Natural killer cell (primary cell): ENCODE measurements at places on chromosomes 16 and 17. TPM values are rescaled to one million over a fixed set of nuclear protein-coding genes. Genes with fewer than 3 reads are reported as not detected.

DNA sequence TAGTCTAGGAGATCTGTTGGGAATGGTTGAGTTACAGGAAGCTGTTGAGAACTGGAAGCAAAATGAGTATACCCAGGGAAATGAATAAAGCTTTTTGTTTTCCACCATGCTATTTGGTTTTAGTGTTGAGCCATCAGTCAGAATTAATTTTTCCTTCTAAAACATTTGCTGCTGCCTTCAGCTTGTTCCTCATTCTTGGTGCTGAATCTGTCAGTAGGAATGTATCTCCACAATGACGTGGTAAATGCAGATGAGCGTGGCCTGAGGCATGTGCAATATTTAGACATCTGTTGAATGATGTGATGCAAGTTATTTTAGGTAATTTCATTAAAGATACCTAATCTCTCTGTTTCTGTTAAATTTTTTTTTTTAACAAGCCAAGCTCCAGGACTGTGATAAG lies 10.9 kb downstream of the HAPSTR1 start:
- no peak for DNase-seq

DNA sequence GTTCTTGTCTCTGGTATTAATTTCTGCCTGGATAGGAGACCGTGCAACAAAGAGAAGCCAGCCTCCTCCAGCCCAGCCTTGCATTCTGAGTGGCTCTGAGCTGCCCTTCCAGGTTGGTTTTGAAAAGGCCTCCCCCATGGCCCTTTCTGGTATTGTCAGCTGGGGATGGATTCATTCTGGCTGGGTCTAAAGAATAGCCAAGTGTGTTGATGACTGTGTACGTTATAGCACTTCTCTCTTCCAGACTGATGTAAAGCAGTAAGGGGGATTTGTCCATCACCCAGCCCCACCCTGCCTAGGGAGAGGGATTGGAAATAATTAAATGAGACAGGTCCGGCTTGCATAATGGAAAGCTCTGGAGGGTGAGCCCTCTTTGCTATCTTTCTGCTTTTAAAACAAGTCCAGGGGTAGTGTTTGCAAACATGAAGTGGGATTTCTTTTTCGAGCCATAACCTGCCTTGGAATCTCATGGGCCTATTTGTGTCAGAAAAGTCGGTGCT lies 146.4 kb downstream of the MSI2 start:
- DNase-seq = no peak

- DNase-seq = no peak
Observed at GRCh38 chr16:84547546-84548061, 43.1 kb upstream of the MEAK7 start.

- no peak for DNase-seq
Observed at GRCh38 chr16:80063031-80063712, 462.6 kb upstream of the MAF start.

DNA sequence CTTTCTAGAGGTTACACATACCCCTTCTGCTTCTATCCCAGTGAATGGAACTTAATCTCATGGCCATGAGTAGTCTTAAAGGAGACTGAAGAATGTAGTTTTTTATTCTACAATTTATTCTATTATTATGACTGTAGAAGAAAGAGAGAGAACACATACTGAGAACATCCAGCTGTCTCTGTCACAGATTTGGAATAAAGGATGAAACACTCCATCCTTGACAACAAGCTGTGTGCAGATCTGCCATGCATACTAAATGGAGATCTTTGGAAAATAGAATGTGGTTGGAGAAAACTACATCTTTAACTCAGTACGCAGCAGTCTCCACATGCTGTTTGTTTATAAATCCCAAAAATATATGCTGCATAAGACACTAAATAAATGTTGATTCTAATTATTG lies 54.1 kb upstream of the NUDT7 start:
- no peak for DNase-seq

GRCh38 chr17:50130559-50131305 lies 772 bp upstream of the SAMD14 start:
- DNase-seq = no peak

- DNase-seq = no peak
Observed at GRCh38 chr17:9256751-9257629, 235.7 kb downstream of the NTN1 start.

DNA sequence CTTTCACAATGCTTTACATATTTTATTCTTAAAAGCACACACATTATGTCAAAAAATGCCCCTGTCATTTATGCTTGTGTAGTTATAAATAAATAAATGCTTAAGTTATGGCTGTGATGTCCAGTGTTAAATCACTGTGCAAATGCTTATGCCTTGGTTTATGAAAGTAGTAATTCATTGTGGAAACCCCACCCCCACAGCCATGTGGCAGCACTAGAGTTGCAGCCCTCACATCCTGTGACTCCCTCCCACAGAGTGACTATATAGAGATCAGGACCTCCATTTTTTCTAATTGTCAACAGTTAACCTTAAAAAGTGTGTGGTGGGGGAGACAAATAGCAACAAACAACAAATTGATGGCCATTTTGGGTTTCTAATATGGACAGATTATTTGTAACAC lies 2.4 kb downstream of the SKAP1 start:
- DNase-seq = peak; percentile 47

DNA sequence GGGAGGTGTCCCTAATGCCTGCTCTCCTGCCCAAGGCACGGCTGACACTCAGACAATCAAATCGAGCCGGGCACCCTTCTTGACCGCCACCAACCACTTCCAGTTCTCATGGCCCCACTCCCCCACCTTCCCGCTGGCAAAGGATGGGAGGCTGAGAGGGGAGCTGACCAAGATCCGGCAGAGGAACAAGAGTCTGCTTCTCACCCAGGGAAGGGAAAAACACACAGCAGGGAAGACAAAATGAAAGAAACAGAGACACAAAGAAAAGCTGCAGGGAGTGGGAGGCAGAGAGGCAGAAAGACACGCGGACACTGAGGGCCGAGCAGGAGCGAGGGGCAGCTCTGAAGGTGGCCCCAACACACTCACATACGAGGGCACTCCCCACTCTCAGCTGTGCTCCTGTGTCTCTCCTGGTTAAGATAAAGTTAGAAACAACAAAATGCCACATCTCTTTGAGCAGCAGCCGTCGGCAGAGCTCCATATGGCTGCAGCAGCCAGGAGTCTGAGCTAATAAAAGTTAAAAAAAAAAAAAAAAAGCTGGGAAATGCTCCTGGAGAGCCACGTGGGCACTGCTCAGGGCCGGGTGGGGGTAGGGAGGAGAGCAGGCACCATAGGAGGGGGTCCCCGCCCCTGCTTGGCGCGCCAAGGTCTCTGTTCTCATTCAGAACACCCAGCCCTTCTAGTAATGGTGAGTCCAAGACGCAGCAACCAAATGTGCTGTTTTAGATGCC lies 7.4 kb downstream of the LRRC75A start:
- no peak for DNase-seq

GRCh38 chr17:14575471-14575953 lies 274.6 kb downstream of the HS3ST3B1 start:
- no peak for DNase-seq

- no peak for DNase-seq
Observed at GRCh38 chr17:77709594-77709993, 248.9 kb upstream of the TNRC6C start.

DNA sequence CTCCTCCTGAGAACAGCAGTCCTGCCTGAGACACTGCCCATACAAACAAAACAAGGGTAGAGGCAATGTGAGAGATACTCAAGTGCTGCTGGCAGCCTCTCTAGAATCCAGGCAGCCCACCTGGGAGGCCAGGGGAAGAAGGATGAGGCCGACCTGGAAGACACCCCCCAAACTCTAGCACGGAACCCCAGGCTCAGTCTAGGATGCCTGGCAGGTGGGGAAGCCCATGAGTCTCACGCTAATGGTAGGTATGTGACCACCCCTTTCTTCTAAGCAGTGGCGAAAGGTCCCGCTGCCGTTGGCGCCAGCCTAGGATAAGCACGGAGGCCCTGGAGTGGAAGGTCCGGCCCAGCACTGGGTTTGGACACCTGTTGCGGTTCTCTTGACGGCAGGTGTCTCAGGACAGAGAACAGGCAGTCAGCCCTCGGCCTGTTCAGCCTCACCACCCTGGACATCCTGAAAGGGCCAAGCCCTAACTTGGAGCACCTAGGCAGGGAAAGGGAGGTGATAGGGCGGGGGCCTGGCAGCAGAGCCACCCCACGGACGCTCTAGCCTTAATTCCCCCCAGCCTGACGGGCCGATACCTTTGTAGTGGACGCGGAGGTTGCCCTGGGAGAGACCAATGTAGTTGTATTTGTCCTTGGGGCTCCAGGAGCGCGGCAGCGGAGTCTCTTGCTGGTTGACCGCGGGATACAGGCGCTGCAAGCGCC lies 487 bp downstream of the RANBP10 start:
- no peak for DNase-seq

DNA sequence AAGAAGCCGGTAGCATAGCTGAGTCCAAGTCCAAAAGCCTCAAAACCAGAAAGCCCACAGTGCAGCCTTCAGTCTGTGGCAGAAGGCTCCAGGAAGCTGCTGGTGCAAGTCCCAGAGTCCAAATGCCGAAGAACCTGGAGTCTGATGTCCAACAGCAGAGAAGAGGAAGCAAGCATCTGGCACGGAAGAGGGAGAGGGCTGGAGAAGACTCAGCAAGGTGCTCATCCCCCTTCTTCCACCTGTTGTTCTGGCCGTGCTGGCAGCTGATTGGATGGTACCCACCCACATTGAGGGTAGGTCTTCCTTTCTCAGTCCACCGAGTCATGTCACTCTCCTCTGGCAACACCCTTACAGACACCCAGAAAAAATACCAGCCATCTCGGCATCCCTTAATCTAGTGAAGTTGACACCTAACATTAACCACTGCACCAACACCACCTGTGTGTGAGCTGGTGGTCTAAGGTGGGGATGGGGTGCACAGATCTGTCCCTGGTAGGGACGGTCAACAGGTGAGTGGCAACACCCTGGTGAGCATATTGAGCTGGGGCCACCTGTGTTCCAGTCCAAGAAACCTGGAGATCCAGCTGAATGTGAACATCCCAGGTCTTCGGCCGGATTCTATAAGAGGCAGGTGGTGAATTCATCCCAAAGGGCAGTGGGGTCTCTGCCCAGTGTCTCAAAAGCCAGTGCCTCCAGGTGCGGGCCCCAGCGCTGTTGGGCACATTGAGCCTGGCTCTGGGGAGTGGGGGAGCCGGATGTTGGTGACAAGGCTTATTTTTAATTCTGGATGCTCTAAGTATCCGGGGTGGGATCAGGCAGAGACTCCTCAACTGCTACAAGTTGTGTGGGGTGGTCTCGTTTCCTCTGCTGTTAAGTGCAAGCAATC lies 9.8 kb downstream of the MIEF2 start:
- no peak for DNase-seq

GRCh38 chr17:2174014-2174413 lies 119.1 kb downstream of the HIC1 start:
- no peak for DNase-seq

GRCh38 chr16:10332775-10333174 lies 53.1 kb upstream of the ATF7IP2 start:
- DNase-seq = no peak

DNA sequence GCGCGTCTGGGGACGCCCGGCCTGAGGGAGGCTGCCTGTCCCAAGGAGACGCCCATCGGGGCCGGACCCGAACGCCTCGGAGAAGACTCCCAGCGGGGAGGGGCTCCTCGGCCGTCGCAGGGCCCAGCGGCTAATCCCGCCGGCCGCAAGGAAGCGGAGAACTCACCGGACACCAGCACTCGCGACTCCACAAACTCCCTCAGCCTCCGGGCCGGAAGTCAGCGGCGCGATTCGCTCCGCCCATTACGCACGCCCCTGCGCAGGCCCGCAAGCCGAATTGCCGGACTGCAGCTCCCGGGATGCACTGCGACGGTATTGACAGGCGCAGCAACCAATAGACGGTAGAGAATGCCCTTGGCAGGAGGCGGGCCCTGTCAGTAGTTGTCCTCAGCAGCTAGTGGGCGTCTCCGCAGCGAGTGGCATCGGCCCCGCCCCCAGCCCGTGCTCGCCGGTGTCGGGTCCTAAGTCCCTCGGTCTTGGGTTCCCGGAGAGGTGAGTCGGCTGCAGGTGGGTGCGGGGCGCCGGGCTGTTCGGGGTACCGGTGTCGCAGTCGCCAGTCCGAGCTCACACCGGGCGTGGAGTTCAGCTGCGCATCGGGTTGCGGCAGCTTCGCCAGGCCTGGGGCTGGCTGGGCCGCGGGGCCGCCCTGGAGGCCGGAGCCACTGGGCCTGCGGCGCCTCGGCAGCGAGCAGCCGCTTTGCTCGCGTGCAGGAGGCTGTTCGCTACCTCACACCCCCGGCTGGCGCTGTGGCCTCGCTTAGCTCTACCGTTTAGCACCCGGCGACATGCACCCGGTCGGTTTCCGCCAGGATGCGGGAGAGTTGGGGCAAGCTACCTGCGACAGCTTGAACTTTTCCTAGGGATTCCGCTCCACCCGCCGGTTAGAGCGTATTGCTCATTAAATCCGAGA lies at the start of the genes ZNF174 and ZSCAN32:
Gene ZNF174, plus strand, starts transcription at position 437 of the 910 bp plus-strand sequence. CDS start 790 bp downstream, outside the sequence.
Gene ZSCAN32, minus strand, starts transcription at position 226 of the 910 bp plus-strand sequence. CDS start 3,447 bp downstream, outside the sequence.
- DNase-seq = peak; percentile 98

DNA sequence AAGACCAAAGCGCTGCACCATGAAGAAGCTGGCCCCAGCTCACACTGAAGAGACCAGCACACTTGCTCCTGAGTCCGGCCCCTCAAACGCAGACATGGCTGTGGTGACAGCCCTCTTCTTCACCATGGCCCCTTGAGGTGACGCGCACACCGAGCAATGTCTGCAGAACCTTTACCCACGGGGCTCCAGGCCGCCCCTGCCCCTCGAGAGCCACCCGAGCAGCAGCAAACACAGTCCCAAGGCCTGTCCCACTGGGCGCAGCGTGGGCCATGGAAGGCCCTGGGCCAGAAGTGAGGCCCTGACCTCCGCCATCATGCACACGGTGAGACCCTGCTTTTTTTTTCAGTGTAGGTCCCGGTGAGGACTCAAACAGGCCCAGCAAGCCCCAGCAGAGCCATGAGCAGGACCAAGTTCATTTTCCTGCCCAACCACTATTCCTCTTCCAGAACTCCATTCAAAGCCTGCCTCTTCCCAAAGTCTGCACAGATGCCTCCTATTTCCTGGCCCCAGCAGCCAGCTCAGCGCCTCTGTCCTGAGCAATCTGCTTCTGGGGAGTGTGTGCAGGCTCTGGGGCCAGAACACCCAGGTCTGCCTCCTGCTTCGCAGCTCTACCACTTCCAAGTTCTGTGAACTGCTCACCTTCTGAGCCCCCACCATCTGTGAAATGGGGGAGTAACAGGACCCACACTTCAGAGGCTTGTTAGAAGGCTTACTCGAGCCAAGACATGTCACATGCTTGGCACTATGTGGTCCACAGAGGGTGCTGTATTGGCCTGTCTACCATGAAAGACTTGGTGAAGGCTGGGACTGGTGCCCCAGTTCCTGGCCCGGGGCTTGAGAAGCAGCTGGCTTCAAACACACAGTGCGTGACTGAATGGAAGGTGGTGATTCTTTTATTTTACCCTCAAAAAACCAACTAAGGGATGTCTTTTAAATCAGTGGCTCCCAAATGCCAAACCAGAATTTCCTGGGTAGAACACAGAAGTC lies 35.7 kb upstream of the GSG1L start:
- DNase-seq = no peak

Gene KCNJ2
- 2.5 TPM for total RNA-seq

Gene ABCA8
- total RNA-seq = not detected

Gene KRTAP3-1
- not detected for total RNA-seq

Gene GSE1
- total RNA-seq = 232 TPM

Gene ABR
- 155 TPM for total RNA-seq

Gene OTOP3
- not detected for total RNA-seq

Gene NAA60
- total RNA-seq = 69.0 TPM
